Body of pancreas (tissue), 4 donors: ENCODE measurements at places on chromosomes 12 and 14. TPM values are rescaled to one million over a fixed set of nuclear protein-coding genes. Genes with fewer than 3 reads are reported as not detected.

DNA sequence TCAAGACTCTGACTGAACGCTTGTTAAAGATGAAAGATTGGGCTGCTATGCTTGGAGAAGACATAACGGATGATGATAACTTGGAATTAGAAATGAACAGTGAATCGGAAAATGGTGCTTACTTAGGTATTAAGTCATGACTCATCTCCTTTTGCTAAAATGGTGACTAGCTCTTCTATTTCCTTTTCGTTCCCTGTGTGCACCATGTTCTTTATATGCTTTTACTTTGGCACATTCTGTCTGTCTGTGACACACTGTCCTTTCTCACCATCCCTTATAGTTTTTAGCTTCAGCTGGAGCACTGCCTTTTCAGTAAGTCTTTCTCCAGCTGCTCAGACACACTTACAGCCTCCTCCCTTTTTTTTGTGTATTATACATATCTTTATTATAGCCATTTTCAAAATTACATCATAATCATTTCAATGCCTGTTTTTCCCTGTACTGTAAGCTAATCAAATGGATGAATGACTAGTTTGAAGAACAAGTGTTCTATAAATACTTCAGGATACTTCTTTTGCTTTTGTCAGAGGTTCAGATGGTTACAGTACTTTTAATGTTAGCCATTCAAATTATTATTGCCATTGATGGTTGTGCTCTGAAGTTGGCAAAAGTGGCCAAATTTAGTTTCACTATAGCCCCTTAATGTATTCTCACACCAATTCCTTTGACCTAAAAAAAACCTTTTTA lies 68.6 kb downstream of the MIA2 start:
- no peaks in the 10 kb centered on the region for H3K4me1 ChIP-seq
- no peaks in the 10 kb centered on the region for H3K27me3 ChIP-seq
- H3K27ac ChIP-seq: no peak overlapping the region
- DNase-seq: no peak
- H3K4me3 ChIP-seq: no peak overlapping the region

Gene TMEM132D
- under 0.01 TPM for total RNA-seq

Gene KRT2
- not detected for total RNA-seq

Gene MUCL1
- not detected for total RNA-seq

Gene FOXN3
- 42.3 TPM for total RNA-seq

Gene CDCA3
- 0.52 TPM for total RNA-seq

- peak overlapping the region; percentile 13 for H3K27ac ChIP-seq
- no peaks in the 10 kb centered on the region for H3K36me3 ChIP-seq
- peak; percentile 17 for DNase-seq
- H3K27me3 ChIP-seq: no peaks in the 10 kb centered on the region
- H3K4me1 ChIP-seq: peaks cover 16% of the 10 kb centered on the region
- H3K4me3 ChIP-seq: no peak overlapping the region
Measured at GRCh38 chr12:24562771-24563431, 386.0 kb downstream of the BCAT1 start.

- no peaks in the 10 kb centered on the region for H3K36me3 ChIP-seq
- H3K27ac ChIP-seq: no peak overlapping the region
- H3K4me1 ChIP-seq: no peaks in the 10 kb centered on the region
Measured at GRCh38 chr12:72141381-72141780, 130.8 kb upstream of the TRHDE start.

Gene VRTN
- total RNA-seq: not detected

DNA sequence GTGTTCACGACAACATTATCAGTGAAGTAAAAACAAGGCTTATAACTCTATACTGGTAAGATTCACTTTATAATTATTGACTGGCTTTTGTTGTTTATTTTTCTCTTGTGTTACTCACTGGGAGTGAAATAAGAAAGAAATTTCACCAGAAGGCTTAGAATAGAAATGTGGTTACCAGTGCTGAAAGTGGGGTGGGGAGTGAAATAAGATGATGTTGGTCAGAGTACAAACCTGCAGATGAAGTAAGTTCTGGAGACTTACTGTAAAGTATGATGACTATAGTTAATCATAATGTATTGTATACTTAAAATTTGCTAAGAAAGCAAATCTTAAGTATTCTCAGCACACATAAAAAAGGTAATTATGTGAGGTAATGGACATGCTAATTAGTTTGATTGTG lies 198.4 kb downstream of the KLHL28 start:
- H3K36me3 ChIP-seq: no peaks in the 10 kb centered on the region
- H3K4me1 ChIP-seq: no peaks in the 10 kb centered on the region
- H3K4me3 ChIP-seq: no peak overlapping the region
- DNase-seq: no peak
- no peaks in the 10 kb centered on the region for H3K27me3 ChIP-seq
- H3K27ac ChIP-seq: no peak overlapping the region
